Sigmoid colon (tissue), 7 donors: ENCODE measurements at places on chromosomes 1 and 21. TPM values are rescaled to one million over a fixed set of nuclear protein-coding genes. Genes with fewer than 3 reads are reported as not detected.

GRCh38 chr1:79613046-79613445 lies 606.5 kb upstream of the ADGRL4 start:
- no peaks in the 10 kb centered on the region for H3K27me3 ChIP-seq
- DNase-seq = no peak
- H3K4me1 ChIP-seq = no peaks in the 10 kb centered on the region
- no peak overlapping the region for H3K4me3 ChIP-seq
- no peak overlapping the region for H3K27ac ChIP-seq
- H3K36me3 ChIP-seq = no peaks in the 10 kb centered on the region

DNA sequence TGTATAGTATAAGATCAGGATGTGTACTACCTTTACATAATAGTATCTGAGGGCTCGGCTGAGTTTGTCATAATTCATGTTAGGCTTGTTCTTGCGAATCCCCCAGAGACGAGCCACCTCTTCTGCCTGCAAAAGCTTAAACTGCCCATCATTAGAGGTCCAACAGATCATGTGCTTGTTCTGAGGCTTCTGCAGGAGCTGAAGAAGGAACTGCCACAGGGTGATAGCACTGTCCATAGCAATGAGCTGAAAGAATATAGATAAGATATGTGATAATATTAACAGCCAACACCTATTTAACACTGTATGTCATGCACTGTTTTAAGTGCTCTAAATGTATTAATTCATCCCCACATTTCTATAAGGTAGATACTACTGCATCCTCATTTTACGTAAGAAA lies 8.2 kb downstream of the ELK4 start:
- H3K4me1 ChIP-seq = peaks cover 7% of the 10 kb centered on the region
- no peak for DNase-seq
- H3K36me3 ChIP-seq = peaks cover 50% of the 10 kb centered on the region
- H3K27me3 ChIP-seq = no peaks in the 10 kb centered on the region
- H3K27ac ChIP-seq = no peak overlapping the region
- H3K4me3 ChIP-seq = no peak overlapping the region

SELP gene
- 4.6 TPM for total RNA-seq

KIRREL1 gene
- 34.6 TPM for total RNA-seq

DNA sequence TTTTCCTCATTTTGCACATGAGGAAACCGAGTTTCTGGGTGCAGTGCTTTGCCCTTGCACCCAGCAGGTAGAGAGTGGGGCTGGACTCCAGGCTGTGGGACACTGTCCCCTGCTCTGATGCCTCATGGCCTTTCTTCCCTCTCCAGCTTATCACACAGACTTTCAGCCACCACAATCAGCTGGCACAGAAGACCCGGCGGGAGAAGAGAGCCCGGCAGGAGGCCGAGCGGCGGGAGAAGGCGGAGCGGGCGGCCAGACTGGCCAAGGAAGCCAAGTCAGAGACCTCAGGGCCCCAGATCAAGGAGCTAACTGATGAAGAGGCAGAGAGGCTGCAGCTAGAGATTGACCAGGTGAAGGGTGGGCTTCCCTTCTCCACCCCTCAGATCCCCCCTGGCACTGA lies 19.0 kb downstream of the KDF1 start:
- H3K36me3 ChIP-seq = peaks cover 50% of the 10 kb centered on the region
- H3K27ac ChIP-seq = no peak overlapping the region
- H3K4me1 ChIP-seq = no peaks in the 10 kb centered on the region
- no peaks in the 10 kb centered on the region for H3K27me3 ChIP-seq

GRCh38 chr1:182182311-182182710 lies 120.8 kb upstream of the ZNF648 start:
- peaks cover 6% of the 10 kb centered on the region for H3K4me1 ChIP-seq
- no peak overlapping the region for H3K27ac ChIP-seq
- H3K27me3 ChIP-seq = no peaks in the 10 kb centered on the region
- H3K4me3 ChIP-seq = no peak overlapping the region

G0S2 gene
- 19.3 TPM for total RNA-seq

- H3K4me3 ChIP-seq = peak overlapping the region; percentile 56
- peak overlapping the region; percentile 76 for H3K27ac ChIP-seq
- DNase-seq = peak; percentile 70
- no peaks in the 10 kb centered on the region for H3K27me3 ChIP-seq
- H3K36me3 ChIP-seq = peaks cover 28% of the 10 kb centered on the region
- peaks cover 9% of the 10 kb centered on the region for H3K4me1 ChIP-seq
Observed at GRCh38 chr21:37220433-37220980, 46.6 kb downstream of the VPS26C start.

- no peak overlapping the region for H3K4me3 ChIP-seq
- no peaks in the 10 kb centered on the region for H3K27me3 ChIP-seq
- no peak for DNase-seq
- H3K4me1 ChIP-seq = no peaks in the 10 kb centered on the region
- no peak overlapping the region for H3K27ac ChIP-seq
- H3K36me3 ChIP-seq = peaks cover 83% of the 10 kb centered on the region
Observed at GRCh38 chr1:9731561-9731960, 80.0 kb downstream of the PIK3CD start.

GRCh38 chr1:237386362-237387143 lies 344.6 kb downstream of the RYR2 start:
- H3K4me1 ChIP-seq = no peaks in the 10 kb centered on the region
- H3K27ac ChIP-seq = no peak overlapping the region
- no peak overlapping the region for H3K4me3 ChIP-seq
- H3K27me3 ChIP-seq = no peaks in the 10 kb centered on the region

DNA sequence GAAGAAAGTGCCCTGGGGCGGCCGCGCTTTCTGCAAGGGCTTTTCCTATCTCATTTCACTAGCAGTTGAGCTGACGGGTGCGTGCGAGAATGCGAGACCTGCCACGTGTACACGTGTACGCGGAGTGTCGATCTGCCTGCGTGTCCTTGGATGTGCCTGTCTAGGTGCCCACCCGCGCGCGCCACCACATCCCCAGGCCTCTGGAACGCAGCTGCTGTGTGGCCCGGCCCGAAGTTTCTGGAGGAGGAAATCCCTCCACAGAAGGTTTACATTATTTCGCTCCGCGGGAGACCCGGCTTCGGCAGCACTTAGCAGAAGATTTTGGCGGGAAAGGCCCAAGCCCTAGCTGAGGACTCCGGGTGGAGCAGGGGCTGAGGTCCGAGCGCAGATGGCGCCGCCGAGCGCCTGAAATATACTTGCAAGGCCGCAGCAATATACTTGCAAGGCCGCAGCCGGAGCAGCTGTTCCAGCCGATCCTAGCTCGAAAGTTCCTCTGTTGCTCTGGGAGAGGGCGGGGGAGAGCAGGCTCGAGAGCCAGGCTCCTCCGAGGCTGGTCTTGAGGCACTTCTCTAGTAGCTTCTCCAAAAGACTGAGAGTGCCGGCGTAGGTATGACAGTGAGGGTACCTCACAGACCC lies 3.9 kb downstream of the TBX15 start:
- H3K4me1 ChIP-seq = peaks cover 45% of the 10 kb centered on the region
- no peak overlapping the region for H3K27ac ChIP-seq
- DNase-seq = no peak
- H3K36me3 ChIP-seq = no peaks in the 10 kb centered on the region
- peaks cover 98% of the 10 kb centered on the region for H3K27me3 ChIP-seq

- no peak overlapping the region for H3K27ac ChIP-seq
- no peak overlapping the region for H3K4me3 ChIP-seq
- H3K4me1 ChIP-seq = no peaks in the 10 kb centered on the region
- no peak for DNase-seq
- no peaks in the 10 kb centered on the region for H3K27me3 ChIP-seq
- H3K36me3 ChIP-seq = no peaks in the 10 kb centered on the region
Observed at GRCh38 chr1:180281490-180281889, 51.4 kb downstream of the LHX4 start.

GRCh38 chr1:183804916-183805841 lies at the start of gene RGL1:
RGL1 (plus strand) TSS chr1:183805120; CDS start chr1:183805298, 178 bp downstream.
- peaks cover 33% of the 10 kb centered on the region for H3K4me1 ChIP-seq
- no peaks in the 10 kb centered on the region for H3K27me3 ChIP-seq
- peak within 1 kb of the TSS; percentile 68 for H3K4me3 ChIP-seq
- DNase-seq = peak; percentile 94

GJA9 gene
- total RNA-seq = not detected

TCEANC2 gene
- total RNA-seq = 6.6 TPM

OR6K3 gene
- total RNA-seq = not detected

DNA sequence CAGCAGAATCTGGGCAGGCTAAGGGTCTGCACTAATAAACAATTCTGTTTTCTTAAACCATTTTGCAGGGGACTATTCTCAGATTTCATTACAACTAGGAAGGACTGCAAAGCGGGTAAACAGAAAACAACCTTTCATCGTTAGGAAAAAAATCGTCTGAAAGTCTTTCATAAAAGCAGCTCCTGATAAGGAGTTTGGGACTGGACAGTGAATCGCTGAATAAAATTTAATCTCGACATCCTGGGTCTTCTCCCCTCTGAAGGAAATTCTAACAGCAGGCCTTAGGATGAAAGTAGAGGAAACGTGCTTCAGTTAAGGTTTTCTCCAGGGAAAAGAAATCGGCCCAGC lies 471 bp upstream of the MTF2 start:
- DNase-seq = no peak
- peak overlapping the region; percentile 93 for H3K4me3 ChIP-seq
- no peaks in the 10 kb centered on the region for H3K27me3 ChIP-seq
